ENCODE measurements at places on chromosomes 12 and 14. TPM values are rescaled to one million over a fixed set of nuclear protein-coding genes. Genes with fewer than 3 reads are reported as not detected.

Gene DPF3
- 3.7 TPM for total RNA-seq

Gene NGB
- total RNA-seq, result not detected

Gene AHNAK2
- total RNA-seq, result 164 TPM

Gene KRT2
- total RNA-seq, result not detected

Gene SLIRP
- 132 TPM for total RNA-seq

Gene AP5M1
- total RNA-seq, result 16.9 TPM

Gene TRHDE
- total RNA-seq, result 0.39 TPM

Gene ASB2
- total RNA-seq, result not detected

Gene CCDC198
- not detected for total RNA-seq

Gene PLEKHH1
- 0.98 TPM for total RNA-seq

Gene BIN2
- not detected for total RNA-seq

Gene GPR162
- 0.73 TPM for total RNA-seq

Gene BICDL1
- total RNA-seq, result not detected

Gene DNAI7
- not detected for total RNA-seq

Gene LRRK2
- 4.8 TPM for total RNA-seq

Gene TCP11L2
- total RNA-seq, result 22.0 TPM

Gene HOXC5
- total RNA-seq, result 2.2 TPM

Gene ENTPD5
- total RNA-seq, result 7.0 TPM

Gene GSG1
- 1.6 TPM for total RNA-seq

Gene SDR9C7
- total RNA-seq, result not detected

Gene OR6C2
- total RNA-seq, result not detected

Gene DNM1L
- 87.4 TPM for total RNA-seq

Gene OASL
- 0.73 TPM for total RNA-seq

Gene KRT4
- total RNA-seq, result not detected

Gene OLR1
- not detected for total RNA-seq

Gene SUPT16H
- total RNA-seq, result 104 TPM

Gene CHFR
- 37.5 TPM for total RNA-seq

Gene GEMIN2
- 21.3 TPM for total RNA-seq

Gene CFAP54
- 1.4 TPM for total RNA-seq

Gene PRB2
- total RNA-seq, result not detected

Gene KLHL33
- under 0.01 TPM for total RNA-seq

Gene HNRNPA1
- 341 TPM for total RNA-seq

Gene KRT5
- total RNA-seq, result 0.20 TPM

Gene PLEKHD1
- total RNA-seq, result not detected

Gene PCED1B
- 0.39 TPM for total RNA-seq

Gene ZNF891
- total RNA-seq, result 1.1 TPM

Gene TOMM20L
- not detected for total RNA-seq

Gene BMAL2
- 38.7 TPM for total RNA-seq

Gene AGAP2
- total RNA-seq, result 0.39 TPM

Gene GPX2
- total RNA-seq, result not detected

Gene MAP3K9
- under 0.01 TPM for total RNA-seq

Gene SERPINA1
- total RNA-seq, result 0.39 TPM

Gene CCDC196
- total RNA-seq, result not detected

Gene SEL1L
- 55.9 TPM for total RNA-seq

Gene OTX2
- total RNA-seq, result not detected

Gene GNG2
- total RNA-seq, result 25.0 TPM

Gene ADCK1
- 7.0 TPM for total RNA-seq

Gene FSCB
- not detected for total RNA-seq

Gene KCNH3
- under 0.01 TPM for total RNA-seq

Gene COPS7A
- total RNA-seq, result 97.4 TPM

Gene COQ10A
- 5.9 TPM for total RNA-seq

Gene SLC10A1
- total RNA-seq, result not detected

Data from subcutaneous preadipocyte (primary cell).